ENCODE measurements at places on chromosomes 7 and 10.

GRCh38 chr10:97427571-97428179 is 1.7 kb downstream of the PGAM1 start:
- H3K36me3 ChIP-seq: peaks cover 29% of the 10 kb centered on the region
- DNase-seq: peak; percentile 73
- peaks cover 6% of the 10 kb centered on the region for H3K4me1 ChIP-seq

- no peak overlapping the region for H3K27ac ChIP-seq
- DNase-seq: no peak
- no peak overlapping the region for H3K4me3 ChIP-seq
- no peaks in the 10 kb centered on the region for H3K27me3 ChIP-seq
- H3K4me1 ChIP-seq: no peaks in the 10 kb centered on the region
Observed at GRCh38 chr10:44051584-44052385, 333.1 kb downstream of the CXCL12 start.

GRCh38 chr7:35024298-35024697 is 13.0 kb downstream of the DPY19L1 start:
- H3K4me3 ChIP-seq: no peak overlapping the region
- H3K36me3 ChIP-seq: no peaks in the 10 kb centered on the region
- no peaks in the 10 kb centered on the region for H3K27me3 ChIP-seq
- DNase-seq: no peak
- H3K27ac ChIP-seq: no peak overlapping the region

- H3K27me3 ChIP-seq: peaks cover 23% of the 10 kb centered on the region
- no peaks in the 10 kb centered on the region for H3K36me3 ChIP-seq
Observed at GRCh38 chr10:100566561-100566960, 30.8 kb downstream of the HIF1AN start.

Measured in H1 (cell line).